ENCODE measurements at places on chromosomes 2 and 18.
A peak's percentile ranks its signal among the peaks of the same experiment; 100 is the strongest.

DNA sequence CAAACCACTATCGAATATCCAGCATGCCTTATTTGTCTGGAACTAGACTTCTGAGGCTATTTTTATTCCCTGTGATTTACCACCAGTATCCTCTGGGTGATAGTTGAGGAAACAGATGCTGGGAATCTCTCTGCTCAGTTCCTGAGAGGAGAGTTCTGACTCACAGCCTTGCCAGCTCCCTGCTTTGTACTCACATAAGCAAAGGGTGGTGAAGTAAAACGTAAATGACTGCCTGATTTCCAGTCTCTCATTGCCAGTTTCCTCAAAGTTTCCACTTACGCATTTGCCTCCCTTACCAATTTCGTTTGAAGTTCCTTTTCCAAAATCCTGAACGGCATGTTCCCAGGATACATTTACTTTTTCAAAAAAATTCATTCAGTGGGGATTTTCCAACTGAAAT, 69.2 kb upstream of the HNRNPA3 start:
- no peak for DNase-seq

DNA sequence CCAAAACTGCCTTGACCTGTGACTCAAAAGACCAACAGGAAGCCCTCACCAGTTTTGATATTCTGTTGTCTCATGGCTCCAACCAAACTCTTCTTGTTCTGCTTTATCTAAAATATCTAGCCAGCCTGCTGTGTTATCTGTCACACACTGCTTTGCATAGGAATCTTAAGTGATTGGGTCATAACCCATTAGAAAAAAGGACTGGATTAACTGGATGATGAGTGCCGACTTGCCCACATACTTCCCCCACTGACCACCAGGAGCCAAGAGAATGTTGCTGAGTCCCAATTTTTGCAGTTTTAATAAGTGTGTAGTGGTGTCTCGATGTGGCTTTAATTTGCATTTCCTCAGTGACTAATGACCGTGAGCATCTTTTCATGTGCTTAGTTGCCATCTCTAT, 6.5 kb downstream of the MOGAT1 start:
- DNase-seq: no peak

DNA sequence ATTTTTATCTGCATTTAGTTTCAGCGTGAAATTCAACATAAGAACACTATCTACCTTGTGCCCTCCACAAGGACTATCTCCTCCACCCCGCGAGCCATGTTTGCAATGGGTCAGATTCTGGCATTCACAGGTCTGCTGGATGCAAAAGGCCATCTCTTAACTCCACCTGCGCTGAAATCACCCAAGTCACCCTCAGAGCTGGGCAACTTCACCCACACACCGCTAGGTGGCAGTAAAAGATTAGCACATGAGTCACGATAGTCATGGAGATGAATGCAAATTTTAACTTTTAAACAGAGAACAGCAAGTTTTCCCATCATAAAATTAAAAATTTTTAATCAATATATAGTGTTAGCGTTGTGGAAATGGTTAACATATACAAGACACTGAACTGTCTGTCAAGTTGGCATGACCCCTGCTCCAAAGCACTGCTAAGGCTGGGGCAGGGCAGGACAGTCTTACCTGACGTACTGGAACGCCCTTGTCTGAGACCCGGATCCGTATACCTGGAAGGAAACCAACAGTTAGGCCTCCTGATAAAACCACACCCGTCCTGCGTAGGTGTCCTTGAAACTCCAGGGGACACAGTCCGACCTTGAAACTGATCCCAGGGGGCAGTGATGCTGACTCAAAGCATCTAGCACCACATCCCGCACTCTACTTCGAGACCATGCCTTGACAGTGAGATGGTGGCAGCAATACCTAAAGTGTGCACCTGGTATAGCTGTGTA, 89.6 kb downstream of the UXS1 start:
- DNase-seq: peak; percentile 65

DNA sequence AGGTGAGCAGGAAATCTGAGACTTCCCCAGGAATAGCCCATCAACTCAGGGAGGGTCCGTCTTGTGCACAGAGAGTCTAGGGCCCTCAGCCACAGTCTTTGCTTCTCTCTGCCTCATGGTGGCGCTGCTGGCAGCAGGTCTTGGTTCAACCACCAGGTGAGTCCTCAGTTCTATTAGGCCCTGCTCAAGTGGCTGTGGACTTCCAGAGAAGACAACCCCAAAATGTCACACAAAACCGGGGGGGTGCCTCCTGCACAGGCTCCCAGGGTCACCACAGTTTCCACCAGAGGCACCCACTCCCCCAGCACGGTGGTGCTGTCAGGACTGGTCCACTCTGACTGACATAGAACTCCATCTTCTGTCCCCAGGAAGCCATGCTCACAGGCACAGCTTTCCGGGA, 2.4 kb upstream of the CHRNG start:
- no peak for DNase-seq

- DNase-seq: no peak
Observed at GRCh38 chr2:128388499-128388941, 69.9 kb upstream of the HS6ST1 start.

- no peak for DNase-seq
Observed at GRCh38 chr18:79694895-79695213, 15.3 kb downstream of the CTDP1 start.

DNA sequence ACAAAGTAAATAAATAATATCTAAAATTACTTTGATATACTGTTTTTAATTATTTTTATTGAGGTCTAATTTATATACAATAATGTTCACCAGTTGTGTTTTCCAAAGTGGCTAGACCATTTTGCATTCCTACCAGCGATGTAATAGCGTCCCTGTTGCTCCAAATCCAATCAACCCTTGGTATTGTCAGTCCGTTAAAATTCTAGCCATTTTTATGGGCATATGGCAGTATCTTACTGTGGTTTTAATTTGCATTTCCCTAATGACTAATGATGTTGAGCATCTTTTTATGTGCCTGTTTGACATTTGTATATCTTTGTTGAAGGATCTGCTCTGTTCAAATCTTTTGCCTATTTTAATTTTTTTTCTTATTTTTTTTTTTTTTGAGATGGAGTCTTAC, 185.0 kb downstream of the PRPF40A start:
- DNase-seq: no peak

DNA sequence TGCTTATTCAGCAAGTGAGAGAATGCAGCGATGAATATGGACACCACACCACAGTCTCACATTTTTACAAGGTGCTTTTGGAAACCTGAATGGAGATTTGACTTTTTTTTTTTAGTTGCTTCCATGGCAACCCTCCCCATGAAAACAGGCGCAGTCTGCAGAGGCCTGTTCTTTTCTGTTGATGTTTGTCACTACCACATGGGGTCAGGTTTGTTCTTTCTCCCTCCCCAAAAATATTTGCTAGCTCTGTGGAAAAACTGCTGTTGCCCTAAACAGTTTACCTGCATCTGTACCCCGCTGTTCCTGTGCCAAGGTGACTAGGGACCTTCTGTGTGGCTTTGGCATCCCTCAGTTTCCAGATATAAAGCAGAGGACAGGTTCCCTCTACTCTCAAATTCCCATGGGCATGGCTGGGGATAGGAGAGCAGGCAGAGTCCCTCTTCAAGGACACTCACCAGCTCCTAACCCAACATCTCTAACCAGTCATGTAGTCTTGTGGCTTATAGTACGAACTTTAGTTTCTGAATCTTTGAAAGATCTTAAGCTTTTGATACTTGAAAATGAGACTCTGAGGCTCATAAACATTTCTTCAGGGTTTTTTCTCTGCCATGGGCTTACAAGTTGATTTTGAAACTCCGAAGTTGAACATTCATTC, 14.7 kb upstream of the MAPRE2 start:
- DNase-seq: peak; percentile 64

- DNase-seq: no peak
Observed at GRCh38 chr2:55224761-55225261, 7.3 kb downstream of the CLHC1 start.

GRCh38 chr2:24123195-24123921, at the start of the genes FAM228B and PFN4:
Gene FAM228B (plus strand): TSS chr2:24123469. CDS start chr2:24124362, 893 bp downstream.
Gene PFN4 (minus strand): TSS chr2:24123334. CDS start chr2:24122535, 799 bp downstream.
- DNase-seq: peak; percentile 91

Measured in Ammon's horn (tissue), 1 donor.